Activated CD8-positive, alpha-beta memory T cell treated with anti-CD3 and anti-CD28 coated beads for 24 hours (primary cell): ENCODE measurements at places on chromosomes 2 and 18.

- no peak for DNase-seq
Measured at GRCh38 chr2:5925604-5926003, 233.4 kb downstream of the SOX11 start.

GRCh38 chr2:119231975-119232665 lies 8.5 kb downstream of the STEAP3 start:
- no peak for DNase-seq

- no peak for DNase-seq
Measured at GRCh38 chr18:25725501-25725900, 364.9 kb downstream of the SS18 start.

GRCh38 chr18:3511980-3512379 lies 62.0 kb downstream of the TGIF1 start:
- no peak for DNase-seq

DNA sequence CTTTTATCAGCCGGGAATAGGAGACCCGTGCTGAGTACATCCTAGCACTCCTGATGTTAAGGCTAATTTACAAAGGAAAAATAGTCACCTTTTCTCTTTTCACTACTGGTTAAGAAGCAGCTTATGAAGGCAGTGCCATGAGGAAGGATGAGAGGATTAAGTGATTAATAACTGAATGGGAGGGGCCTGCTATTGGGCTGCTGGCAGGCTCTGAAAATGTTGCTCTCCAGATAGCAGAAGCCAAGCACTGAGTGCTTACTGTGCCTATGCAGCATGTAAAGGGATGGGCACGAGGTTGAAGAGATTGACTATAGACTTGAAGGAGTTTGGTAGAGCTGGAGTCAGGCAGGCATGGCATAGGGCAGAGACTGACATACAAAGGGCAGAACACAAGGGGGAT lies 282.4 kb upstream of the THSD7B start:
- DNase-seq = no peak

GRCh38 chr2:160408173-160408958 lies 85.2 kb downstream of the RBMS1 start:
- no peak for DNase-seq

GRCh38 chr2:26577442-26578112 lies 63.6 kb downstream of the CIB4 start:
- DNase-seq = peak; percentile 84

DNA sequence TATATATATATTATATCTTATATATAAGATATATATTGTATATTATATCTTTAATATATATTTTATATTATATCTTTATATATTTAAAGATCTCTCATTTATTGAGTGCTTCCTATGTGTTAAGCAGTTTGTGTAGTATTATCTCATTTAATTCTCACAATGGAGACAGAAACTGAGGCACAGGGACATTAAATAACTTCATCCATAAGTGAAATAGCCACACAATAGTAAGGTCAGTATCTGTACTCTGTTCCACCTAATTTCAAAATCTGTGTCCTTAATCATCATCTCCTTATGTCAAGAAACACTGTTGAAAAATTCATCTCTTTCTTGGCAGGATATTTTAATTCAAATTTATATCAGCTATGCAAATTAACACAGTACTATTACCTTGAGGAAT lies 52.8 kb upstream of the CD302 start:
- DNase-seq = no peak

DNA sequence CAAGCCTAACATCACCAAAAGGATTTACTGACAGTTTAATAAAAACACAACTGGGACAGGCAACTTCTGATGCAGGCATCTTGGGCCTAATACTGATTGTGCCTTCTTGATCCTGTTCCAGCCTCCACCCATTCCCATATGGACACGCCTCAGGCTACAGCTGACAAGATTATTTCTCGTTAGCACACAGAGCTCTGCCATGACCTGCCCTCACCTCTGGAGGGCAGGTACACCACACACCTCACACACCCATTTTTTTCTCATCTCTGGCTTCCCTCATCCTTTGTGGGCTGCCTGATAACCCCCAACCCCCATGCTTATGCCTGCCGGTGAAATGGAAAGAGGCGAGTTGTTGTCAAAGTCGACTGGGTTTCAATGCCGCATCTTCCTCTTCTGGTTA lies 147.0 kb downstream of the ANTXR1 start:
- no peak for DNase-seq

DNA sequence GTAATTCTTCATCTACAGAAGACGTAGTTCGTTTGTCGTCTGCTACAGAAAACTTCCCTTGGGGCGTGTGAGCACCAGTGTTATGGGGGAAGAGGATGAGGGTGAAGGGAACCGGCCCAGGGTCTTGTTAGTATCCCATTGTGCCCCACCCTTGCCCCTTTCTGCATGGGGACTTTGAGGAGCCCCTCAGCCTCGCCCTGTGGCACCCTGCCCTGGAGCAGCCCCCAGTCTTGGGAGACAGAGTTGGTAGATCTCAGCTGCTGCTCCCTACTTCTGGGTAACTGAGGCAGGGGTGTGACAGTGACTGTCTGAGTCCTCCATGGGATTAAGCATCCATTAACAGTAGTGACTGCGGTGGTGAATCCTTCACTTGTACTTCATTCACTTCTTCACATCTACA lies 50.1 kb downstream of the RNF144A start:
- no peak for DNase-seq

DNA sequence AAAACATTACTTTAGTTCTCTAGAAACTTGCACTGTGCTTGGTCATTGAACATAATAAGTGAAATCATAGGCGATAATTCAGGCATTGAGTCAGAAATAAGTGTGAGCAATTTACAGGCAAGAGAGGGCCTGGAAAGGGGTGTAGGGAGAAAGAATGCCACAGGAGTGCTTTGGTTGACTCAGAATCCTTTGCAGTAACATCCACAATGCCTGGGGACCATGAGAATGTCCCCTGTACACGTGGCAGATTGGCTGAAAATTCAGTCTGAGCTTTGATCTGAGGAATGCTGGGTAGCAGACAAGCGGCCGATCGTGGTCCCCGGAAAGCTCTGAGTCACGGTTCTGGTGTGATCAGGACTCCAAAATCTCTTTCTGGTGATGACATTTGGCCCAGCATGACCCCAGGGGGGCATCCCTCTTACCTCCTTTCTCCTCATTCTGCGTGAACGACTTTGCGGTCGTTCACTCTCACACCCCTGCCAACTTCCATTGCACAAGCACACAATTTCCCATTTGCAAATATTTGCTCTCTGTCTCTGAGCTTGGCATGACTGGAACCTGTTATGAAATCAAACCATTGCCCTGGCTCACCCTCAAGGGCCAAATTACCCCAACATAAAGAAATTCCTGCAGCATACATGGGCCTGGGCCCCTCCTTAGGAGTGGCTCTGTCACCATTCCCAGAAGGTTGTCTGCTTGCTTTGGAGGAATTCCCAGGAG lies 305.0 kb upstream of the EPAS1 start:
- DNase-seq = no peak

GRCh38 chr2:219404291-219404910 lies 13.8 kb upstream of the DES start:
- no peak for DNase-seq

GRCh38 chr2:160429248-160430000 lies 64.2 kb downstream of the RBMS1 start:
- no peak for DNase-seq

GRCh38 chr2:241035142-241035817 lies 36.9 kb downstream of the SNED1 start:
- no peak for DNase-seq

GRCh38 chr2:130359466-130359865 lies 3.6 kb downstream of the PTPN18 start:
- DNase-seq = no peak

GRCh38 chr2:9722451-9722850 lies 91.7 kb upstream of the YWHAQ start:
- no peak for DNase-seq

DNA sequence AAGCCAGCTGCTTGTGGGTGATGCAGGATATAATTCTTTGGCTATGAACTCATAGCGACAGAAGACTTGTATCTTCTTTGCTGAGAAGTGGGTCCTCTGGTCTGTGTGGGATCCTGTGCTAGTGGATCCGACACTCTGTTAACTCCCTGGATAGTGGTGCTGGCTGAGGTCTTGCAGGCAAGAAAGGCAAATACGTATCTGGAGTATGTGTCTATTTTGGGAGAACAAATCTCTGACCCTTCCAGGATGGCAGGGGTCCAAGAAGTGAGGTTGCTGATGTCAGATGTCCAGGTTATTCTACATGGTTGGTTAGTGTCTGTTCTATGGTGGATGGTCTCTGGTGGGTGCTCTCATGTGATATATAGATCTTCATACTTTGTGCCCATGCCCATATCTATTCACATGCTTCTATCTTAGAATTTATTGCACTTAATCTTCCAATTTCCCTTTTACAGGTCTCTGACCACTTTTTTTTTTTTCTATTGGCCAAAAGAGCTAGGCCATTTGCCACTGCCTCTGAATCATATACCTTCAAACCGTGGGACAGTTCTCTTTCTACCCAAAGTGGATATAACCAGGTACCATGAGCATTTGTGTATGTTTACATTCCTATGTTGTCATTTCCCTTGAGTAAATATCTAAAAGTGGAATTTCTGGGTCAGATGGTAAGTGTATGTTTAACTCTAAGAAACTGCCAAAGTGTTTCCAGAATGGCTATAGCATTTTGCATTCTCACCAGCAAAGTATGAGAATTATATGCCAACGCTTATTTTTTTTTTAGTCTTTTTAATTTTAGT lies 45.1 kb upstream of the RBMS1 start:
- DNase-seq = no peak

DNA sequence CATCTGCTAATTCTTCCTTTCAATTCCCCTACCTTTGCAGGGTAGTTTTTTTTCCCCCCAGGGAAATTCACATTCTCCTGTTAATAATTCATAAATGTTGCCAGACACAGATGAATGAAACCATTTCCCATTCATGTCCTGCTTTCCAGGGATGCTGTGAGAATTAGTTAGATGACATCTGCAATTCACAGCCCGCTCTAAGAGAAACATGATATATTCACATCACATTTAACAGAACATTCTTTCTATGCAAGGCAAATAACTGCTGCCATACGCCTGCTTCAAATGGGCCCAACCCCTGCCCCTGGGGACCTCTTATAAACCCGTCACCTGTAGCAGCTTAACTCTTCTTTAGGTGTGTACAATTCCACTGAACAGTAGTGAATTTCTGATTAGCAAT lies 110.6 kb upstream of the CTAGE1 start:
- no peak for DNase-seq

GRCh38 chr18:55900380-55900779 lies 312.4 kb upstream of the TCF4 start:
- DNase-seq = no peak

- no peak for DNase-seq
Measured at GRCh38 chr2:183207110-183207509, 82.9 kb downstream of the NUP35 start.

- DNase-seq = no peak
Measured at GRCh38 chr2:44116319-44116718, 52.4 kb upstream of the PPM1B start.

- DNase-seq = no peak
Measured at GRCh38 chr18:76252880-76253279, 242.2 kb downstream of the ZNF516 start.

DNA sequence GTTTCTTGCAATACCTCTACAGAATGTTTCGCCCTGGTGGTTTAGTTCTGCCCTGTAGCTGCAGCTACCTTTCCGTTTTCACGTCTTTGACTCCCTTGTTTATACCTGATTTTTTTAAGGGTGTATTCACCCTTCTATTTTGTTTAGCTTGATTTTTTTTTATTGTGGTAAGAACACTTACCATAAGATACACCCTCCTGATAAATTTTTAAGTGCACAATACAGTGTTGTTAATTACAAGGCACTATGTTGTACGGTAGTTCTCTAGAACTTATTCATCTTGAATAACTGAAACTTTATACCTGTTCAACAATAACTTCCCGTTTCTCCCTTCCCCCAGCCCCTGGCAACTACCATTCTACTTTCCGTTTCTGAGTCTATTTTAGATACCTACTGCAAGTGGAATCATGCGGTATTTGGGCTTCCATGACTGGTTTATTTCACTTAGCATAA lies 48.9 kb upstream of the NABP1 start:
- no peak for DNase-seq

DNA sequence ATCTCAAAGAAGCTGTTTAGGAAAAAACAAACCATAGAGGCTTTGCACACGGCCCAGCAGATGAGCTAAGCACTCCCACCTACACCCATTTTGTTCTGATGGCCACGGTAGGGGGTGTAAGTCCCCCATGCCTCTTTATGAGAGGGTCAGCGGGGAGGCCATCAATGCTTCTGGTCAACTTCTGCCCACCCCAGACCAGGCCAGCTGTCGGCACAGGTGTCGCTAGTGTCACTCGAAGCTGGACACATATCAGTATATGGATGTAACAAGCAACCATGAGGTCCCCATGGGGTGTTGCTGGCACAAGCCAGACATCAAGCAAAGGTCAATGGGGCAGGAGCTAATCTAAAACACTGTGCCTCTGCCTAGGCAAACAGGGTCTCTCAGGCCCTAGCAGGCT lies 23.7 kb upstream of the SLC35F6 start:
- DNase-seq = no peak

DNA sequence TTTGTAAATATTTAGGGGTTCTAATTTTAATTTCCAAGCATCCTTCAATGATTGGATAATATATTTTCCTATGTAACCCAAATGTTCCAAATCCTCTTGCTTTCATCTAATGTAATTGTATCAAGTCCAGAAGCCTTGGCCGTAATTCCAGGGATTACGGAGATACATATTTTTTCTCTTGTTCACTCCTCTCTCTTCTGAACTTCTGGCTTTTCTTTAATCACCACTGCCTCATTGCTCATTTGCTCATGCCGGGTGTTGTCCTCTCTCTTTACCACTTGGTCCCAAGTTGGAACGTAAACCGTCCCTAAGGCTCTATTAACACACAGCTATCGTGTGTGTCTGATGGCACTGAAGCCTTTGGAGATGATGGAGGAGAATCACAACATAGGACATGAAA lies 188.7 kb upstream of the COL3A1 start:
- DNase-seq = no peak

GRCh38 chr2:191303140-191304005 lies 58.2 kb downstream of the MYO1B start:
- DNase-seq = no peak

GRCh38 chr2:19971691-19972090 lies 18.2 kb downstream of the WDR35 start:
- DNase-seq = no peak

GRCh38 chr18:63299837-63300745 lies 19.5 kb downstream of the BCL2 start:
- DNase-seq = no peak

- DNase-seq = no peak
Measured at GRCh38 chr2:9558948-9559381, 3.3 kb upstream of the ADAM17 start.

DNA sequence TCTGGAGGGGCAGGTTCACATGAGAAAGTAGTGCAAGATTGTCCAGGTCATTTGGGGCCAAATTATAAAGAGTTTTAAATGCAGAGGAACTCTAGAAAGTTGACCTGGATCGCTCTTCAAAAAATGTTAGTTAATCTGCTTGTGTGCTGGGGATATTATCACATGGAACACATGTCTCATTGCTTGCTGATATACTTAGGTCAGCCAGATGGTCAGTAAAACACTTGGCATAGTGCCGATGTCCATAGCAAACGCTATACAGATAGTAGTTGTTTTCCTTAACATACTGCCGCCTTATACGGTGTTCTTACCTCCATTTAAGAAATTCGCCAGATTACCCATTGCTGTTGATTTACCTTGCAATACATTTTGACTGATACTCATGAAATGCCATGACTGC lies 103.4 kb upstream of the CWC22 start:
- no peak for DNase-seq
